ENCODE measurements at places on chromosomes 4 and X. TPM values are rescaled to one million over a fixed set of nuclear protein-coding genes. Genes with fewer than 3 reads are reported as not detected.

The ZNF280C gene
- total RNA-seq: 1.1 TPM

The DACH2 gene
- total RNA-seq: not detected

The GAGE12H gene
- not detected for total RNA-seq

The ANKRD50 gene
- total RNA-seq: 4.7 TPM

The BEND2 gene
- total RNA-seq: not detected

The ABLIM2 gene
- 3.6 TPM for total RNA-seq

The LDOC1 gene
- total RNA-seq: 2.0 TPM

The MMRN1 gene
- total RNA-seq: 5.0 TPM

The PCYT1B gene
- total RNA-seq: 0.05 TPM

The FABP2 gene
- not detected for total RNA-seq

- no peak for DNase-seq
These were observed 41.2 kb downstream of the SH3RF1 start for GRCh38 chr4:169229571-169230028.

GRCh38 chrX:44733931-44734330 lies 109.9 kb upstream of the DUSP21 start:
- DNase-seq: no peak

GRCh38 chr4:137299281-137299680 lies 233.0 kb downstream of the PCDH18 start:
- DNase-seq: no peak

DNA sequence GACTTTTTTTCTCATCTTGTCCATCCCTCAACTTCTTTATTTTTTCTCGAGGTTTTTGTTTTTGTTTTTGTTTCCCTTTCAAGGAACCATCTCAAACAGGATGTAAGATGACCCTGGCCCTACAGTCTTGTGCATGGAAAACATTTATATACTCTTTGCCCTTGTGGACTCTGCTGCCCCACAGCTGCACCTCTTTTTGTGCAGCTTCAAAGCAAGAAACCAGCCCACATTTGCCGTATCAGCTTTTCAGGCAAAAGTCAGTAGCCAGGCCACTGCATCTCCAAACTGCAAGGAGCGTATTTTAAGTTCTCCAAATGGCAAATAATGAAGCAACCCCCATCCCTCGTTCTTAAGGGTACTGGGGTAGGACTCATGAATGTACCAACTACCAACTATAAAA lies 756.5 kb downstream of the C4orf33 start:
- DNase-seq: no peak

DNA sequence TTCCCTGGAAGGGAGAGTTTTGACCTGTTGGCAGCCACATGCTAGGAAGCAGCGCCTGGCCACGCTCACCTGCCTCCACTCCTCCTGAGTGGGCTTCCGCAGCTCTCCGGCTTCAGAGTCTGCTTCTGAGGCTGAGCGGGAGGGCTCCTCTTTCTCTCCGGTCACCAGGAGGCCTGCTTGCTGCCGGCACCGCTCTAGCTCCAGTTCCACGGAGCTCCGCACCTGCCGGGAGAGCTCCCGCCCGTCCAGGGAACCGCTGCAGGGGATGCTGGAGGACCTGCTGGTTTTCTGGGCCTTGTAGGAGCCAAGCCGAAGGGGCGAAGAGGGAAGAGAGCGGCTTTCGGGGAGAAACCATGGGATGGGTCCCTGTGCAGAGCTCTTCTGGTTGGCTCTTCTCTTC lies 26.0 kb downstream of the PPEF2 start:
- no peak for DNase-seq

GRCh38 chrX:41589634-41590270 lies 99.0 kb upstream of the GPR34 start:
- DNase-seq: no peak

GRCh38 chr4:15198070-15198727 lies 195.9 kb downstream of the CPEB2 start:
- no peak for DNase-seq

DNA sequence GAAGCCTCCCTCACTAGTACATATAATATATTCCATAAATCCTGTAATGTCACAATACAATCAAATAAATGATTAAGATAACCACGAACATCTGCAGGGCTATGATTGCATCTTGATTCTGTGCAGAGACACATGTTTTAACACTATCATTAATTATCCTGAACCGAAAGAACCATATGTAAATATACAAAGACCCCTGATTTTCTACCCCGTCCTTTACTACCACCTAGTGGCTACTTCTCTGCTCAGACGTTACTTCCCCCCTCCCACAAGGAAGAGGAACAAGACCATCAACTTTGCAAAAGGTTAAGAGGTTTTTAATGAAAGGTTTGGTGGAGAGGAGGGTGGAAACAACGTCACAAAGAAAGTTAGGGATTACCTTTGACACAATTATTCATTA lies 134.0 kb downstream of the COL4A6 start:
- no peak for DNase-seq

DNA sequence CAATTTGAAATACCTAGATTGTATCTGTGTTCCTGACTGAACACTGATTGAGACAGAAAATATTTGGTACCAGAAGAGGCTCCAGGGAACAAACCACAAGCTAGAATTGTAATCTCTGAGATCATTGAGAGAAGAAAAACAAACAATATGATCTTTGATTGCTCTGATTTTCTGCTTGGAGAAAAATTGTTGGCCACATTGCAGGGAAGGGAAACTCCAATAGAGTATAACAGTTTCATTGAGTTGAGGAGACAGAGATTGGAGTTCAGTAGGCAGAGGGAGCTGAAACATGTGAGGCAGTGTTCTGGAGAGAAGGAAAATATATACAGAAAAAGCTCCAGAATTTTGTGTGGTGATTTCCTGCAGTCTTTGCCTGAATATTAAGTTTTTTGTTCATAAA lies 158.2 kb downstream of the C4orf33 start:
- DNase-seq: no peak

- DNase-seq: no peak
These were observed 1.4 kb downstream of the PAQR3 start for GRCh38 chr4:78937837-78938236.

DNA sequence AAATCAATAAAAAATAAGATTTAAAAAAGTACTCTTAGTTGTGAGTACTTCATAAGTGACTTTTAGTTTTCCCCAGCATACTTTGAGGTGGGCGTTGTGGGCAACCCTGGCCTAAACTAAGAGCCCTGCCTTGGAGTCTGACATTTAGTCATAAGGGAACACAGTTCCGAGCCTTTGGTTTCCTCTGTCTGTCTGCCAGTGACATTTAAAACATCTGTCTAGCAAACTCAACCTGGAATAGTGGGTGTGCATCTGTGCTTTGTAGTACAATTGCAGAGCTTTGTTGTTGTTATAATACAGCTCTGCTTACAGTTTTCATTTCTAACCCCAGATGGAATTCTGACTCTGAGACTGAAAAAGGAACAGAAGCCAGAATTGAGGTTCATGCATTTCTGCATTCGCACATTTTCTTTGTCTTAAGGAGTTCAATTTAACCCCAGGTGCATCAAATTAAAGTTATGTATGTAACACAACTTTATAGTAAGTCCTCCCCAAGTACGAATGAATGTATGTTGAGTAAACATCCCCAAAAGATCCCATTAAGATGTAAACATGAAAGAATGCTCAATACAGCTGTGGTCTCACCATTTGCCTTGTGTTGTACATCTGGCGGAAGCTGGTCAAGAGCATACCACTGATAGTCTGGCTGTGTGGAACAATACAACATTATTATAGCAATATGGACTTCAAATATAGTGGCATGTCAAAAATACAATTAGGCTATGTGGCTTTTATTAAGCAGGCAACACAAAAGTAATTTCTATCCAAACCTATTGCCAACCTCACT lies 25.9 kb downstream of the TNIP3 start:
- DNase-seq: no peak

DNA sequence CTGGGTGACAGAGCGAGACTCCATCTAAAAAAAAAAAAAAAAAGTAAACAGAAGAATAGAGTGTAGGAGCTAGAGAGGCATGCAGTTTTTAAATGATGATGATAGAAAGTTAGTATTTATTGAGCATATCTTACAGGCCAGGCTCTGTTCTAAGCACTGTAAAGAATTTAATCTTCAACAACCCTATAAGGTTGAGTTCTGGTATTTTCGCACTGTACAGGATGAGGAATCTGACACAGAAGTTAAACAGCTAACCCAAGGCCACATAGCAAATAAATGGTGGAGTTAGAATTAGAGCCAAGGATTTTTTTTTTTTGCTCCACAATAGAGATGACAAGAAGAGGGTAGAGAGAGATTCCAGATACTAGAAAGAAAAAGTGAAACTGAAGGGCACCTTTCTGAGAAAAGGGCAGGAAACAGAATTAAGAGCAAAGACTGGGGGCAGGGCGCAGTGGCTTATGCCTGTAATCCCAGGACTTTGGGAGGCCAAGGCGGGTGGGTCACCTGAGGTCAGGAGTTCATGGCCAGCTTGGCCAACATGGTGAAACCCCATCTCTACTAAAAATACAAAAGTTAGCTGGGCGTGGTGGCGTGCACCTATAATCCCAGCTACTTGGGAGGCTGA lies 56.1 kb downstream of the KLHL5 start:
- no peak for DNase-seq

- DNase-seq: no peak
These were observed 105.4 kb downstream of the ANXA3 start for GRCh38 chr4:78656968-78657445.

DNA sequence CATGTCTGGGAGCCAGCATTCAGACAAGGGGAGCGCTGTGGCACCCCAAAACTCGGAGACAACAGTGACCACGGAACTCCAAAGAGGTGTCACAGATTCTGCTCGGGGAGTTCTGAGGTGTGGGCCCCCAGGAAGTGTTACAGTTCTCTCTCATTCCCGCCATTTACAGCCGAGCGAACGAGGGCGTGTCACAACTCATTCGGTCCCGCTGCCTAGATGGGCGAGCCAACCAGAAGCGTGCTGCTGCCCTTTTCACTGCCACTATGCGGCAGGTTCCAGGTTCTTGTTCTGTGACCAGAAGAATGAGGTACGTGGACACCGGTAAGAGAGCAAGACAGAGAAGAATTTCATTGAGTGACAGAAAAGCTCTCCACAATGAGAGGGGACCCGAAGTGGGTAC lies 1370.6 kb upstream of the AGA start:
- no peak for DNase-seq

DNA sequence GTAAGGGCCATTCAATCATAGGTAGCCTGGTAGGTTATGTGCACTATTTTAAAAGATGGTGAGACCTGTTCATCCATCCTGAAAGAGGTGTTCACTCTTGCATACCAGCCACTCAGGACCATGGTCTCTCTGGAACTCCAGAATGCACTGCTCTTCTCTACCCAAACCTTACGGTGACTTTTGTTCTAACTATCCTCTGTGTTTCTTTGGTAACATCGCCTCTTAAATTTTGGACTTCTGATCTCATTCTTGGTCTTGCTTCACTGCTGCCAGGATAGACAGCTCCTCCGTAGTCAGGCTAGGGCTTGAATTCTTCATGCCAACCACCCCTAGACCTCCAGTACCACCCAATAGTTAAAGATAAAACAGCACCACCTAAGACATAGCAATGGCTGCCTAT lies 346.3 kb upstream of the GALNT7 start:
- no peak for DNase-seq

GRCh38 chrX:154541896-154542722 lies 4.5 kb downstream of the G6PD start:
- peak; percentile 81 for DNase-seq

- peak; percentile 88 for DNase-seq
These were observed at the start of gene APOOL for GRCh38 chrX:85003655-85004244. TSS of gene APOOL (plus strand) at chrX:85003877. CDS start at chrX:85003913, 36 bp downstream.

DNA sequence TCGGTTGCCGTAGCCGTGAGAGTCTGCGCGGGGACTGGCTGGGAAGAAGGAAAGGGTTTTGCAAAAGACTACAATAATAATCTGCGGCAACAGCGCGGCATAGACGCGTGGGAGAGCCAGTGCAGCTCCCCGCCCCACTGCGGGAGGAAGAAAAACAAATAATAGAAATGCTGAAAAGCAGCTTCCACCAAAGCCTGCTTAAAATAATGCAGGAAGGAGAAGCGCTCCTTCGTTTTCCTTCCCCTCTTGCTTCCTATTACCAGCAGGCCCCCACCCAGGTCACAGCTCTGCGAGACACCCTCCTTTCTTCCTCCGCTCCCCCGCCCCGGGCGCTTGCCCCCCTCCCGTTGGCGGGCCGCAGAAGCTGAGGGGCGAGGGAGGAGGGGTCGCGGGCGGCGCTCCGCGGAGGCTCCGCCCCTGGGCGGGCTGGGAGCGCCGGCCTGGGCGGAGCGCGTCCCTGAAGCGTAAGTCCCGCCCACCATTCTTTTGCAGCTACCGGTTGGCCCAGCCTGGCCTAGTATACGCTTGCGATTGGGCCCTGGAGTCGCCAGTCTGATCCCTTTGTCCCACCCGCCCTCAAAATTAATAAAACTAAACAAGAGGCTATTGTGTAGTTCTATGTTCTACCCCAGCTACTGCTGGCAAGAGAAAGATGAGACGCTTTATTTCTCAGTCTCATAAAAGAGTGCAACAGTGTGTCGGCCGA lies 636 bp upstream of the AMOT start:
- DNase-seq: peak; percentile 86

- DNase-seq: peak; percentile 76
These were observed 23.5 kb upstream of the SOWAHD start for GRCh38 chrX:119734897-119735339.

All from left lobe of liver (tissue), 2 donors.